ENCODE measurements at places on chromosomes 5 and 9.

DNA sequence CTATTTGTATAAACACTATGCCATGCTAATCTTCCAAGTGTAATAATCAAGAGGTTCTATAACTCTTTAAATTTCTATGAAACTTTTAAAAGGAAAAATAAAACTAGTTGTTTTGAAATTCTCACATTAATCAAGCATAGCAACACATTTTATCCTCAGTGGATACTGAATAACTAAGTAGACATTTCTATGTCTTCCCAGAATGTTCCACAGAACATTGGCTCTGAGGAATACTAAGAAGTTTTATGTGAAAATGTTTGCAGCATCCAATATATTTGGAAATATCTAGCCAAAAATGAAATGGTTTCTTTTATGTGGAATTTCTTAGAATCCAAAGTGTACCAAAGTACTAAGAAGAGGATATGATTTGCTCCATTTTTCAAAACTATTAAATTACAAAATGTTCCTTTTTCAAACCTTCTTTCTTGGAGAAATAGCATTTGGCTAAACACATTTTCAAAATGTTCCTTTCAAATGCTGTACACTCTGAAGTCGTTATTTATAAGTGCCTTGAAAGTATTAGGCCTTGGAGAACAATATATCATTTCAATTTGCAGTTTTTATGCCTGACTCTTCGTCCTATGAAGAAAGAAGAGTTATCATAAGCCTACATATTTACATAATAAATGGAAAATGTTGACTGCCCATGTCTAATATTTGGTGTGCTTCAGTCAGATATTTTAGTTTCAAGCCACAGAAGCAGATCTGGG, 175.6 kb upstream of the COX7C start:
- no peak for DNase-seq

DNA sequence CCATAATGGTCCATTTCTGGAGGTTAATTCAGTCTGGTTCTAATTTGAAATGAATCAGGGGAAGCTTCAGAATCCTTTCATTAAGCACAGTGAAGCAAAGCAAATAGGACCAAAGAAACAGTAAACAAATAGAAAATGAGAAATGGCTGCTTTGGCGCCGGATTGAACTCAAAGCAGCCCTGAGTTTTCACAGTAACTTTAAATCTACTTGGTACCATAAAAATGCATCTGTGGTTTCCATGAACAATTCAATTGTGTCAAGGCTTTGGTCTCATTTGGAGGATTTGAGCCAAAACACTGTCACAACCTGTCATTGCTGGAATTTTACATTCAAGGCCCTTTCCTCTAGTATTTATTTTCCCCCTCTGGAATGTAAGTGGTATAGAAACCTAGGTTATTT, 25.9 kb upstream of the DAPK1 start:
- DNase-seq, result no peak

GRCh38 chr9:126125992-126126409, 200.6 kb upstream of the MVB12B start:
- no peak for DNase-seq

DNA sequence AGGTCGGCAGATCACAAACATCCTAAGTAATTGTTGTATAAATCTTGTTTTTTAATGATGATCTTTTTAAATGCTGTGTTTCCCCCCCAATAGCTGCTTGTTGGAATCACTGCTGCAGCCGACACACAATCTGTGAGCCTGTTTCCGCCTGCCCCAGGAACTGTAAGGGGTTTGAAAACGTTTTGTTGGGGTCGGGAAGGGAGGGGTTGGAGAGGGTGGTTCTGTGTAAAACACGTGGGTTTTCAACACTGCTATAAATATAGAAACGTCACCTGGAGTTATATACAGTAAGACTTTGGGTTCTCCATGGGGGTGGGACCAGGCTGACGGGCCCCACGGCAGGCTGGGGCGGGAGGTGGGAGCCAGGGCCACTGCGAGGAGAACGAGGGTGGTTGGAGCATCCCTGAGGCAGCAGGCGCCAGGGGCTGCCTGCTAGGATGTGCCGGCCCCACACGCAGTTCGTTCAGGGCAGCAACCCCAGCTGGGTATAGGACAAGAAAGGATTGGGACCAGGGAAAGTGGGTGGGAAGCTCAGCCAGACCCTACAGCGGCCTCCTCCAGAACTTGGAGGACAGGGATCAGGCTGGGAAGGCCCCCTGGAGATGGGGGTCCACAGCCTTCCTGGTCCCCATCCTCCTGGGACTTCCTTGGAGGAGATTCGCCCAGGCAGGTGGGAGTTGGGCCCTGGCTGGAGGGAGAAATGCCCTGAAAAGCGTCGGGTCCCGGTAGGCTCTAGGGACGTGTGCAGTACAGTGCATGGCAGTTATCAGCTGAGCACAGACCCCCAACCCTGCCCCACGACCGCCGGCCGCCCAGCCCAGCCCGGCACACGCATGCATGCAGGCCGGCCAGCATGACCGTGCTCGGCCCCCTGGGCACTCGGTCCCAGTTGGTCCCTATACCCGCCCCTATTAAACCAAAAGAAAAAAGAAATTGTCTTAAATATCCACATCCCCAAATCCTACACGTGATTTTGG, 9.7 kb downstream of the RNF44 start:
- no peak for DNase-seq

GRCh38 chr9:116929621-116930020, 242.5 kb downstream of the TRIM32 start:
- DNase-seq, result no peak

DNA sequence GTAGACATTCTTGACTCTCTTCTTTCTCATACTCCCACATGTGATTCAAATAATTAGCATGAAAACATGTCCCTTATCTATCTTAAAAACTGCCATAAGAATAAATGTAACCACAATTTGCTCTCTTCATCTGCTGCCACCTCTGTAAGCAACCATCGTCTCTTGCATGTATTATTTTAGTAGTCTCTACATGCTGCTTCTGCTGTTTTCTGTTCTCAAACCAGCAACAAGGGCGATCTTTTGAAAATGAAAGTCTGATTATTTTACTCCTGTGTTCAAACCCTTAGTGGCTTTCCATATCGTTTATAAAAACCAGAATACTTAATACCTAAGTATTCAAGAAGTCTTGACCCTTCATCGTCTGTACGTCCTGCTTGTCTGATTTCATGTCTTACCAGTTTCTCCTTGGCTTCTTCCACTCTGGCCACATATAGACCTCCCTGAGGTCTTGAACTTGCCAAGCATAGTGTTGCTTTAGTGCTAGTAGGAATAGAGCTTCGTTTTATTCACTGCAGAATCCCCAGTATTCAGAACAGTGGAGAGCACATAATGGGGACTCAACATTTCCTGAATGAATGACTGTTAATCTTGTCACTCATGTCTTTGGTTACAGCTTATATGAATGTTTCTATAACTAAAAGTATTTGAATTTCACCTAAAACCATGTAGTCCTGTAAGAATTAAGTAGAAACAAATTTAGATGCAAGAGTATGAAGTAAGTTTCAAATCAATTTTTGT, 10.6 kb downstream of the CDC42SE2 start:
- DNase-seq, result no peak

- DNase-seq, result no peak
Observed at GRCh38 chr9:101477214-101477613, 41.6 kb upstream of the ALDOB start.

DNA sequence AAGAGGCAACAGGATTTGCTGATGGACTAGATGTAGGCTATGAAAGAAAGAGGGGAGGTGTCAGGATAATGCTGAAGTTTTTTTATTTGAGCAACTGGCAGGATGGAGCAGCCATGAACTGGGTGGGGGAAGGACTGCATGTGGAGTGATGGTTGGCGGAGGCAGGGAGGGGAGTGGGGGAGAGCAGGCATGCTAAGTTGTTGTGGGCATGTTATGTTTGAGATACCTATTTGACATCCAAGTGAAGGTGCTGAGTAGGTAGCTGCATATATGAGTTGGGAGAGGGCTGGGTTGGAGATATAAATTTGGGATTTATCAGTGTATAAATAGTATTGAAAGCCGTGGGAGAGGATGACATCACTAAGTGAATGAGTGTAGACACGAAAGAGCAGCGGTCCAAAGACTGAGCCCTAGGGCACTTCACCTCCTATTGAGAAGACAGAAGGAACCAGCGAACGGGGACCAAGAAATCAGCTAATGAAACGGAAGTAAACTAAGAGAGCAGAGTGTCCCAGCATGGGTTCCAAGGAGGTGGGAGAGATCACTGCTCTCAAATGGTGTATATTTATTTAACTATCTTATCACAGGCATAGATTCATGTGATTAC, 7.4 kb downstream of the BSPRY start:
- DNase-seq, result no peak

DNA sequence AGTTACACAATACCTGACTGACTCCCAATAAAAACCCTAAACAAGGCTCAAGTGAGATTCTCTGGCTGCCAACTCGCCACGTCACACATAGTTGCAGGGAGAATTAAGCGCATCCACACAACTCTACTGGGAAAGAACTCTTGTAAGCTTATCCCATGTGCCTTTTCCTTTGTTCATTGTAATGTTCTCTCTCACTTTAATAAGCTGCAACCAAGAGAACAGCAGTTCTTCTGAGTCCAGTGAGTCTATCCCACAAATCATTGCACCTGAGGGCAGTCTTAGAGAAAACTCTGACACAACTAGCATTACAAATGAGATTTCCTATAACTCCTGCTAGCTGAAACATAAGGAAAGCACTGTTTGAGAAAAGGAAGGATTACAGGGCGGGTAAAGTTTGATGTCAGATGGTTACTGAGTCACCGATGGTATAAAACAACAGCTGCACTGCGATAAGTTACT, 27.4 kb downstream of the CENPK start:
- DNase-seq, result peak; percentile 7

DNA sequence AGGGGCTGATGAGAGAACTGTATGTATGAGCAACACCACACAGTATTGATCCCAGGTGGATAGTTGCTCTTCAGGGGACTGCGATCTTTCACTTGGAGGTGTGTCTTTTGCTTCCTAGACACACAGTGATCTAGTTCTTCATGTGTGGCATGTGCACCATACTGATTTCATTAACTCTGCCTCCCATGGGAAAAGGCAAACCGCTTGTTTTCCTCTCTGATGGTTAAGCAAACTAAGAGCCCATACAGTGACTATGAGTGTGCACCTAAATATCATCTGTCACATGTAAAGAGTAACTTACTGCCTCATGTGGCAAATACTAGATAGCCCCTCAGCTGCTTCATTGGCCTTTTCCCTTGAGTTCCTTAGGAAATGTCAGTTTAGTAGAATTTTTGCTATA, 147.3 kb downstream of the TLE4 start:
- peak; percentile 63 for DNase-seq

DNA sequence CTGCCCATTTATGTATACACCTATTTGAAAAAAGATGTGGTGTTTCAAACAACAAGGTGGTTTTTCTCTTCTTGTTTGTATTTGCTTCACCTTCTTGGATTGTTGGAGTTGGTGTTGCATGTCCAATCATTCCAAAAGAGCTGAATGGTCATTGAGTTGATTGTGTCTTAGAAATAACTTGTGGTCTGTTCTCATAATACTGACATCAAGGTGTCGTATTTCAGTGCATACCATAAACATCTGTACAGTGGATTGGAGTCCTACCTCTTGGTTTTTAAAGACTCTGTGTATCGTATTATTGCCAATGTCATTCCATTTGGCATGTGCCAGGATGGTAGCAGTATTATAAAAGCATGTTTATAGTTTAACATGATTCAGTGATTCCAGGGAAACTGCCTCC, 73.2 kb downstream of the TRIO start:
- DNase-seq, result peak; percentile 38

GRCh38 chr9:112404508-112404932, 24.6 kb downstream of the HSDL2 start:
- DNase-seq, result no peak

DNA sequence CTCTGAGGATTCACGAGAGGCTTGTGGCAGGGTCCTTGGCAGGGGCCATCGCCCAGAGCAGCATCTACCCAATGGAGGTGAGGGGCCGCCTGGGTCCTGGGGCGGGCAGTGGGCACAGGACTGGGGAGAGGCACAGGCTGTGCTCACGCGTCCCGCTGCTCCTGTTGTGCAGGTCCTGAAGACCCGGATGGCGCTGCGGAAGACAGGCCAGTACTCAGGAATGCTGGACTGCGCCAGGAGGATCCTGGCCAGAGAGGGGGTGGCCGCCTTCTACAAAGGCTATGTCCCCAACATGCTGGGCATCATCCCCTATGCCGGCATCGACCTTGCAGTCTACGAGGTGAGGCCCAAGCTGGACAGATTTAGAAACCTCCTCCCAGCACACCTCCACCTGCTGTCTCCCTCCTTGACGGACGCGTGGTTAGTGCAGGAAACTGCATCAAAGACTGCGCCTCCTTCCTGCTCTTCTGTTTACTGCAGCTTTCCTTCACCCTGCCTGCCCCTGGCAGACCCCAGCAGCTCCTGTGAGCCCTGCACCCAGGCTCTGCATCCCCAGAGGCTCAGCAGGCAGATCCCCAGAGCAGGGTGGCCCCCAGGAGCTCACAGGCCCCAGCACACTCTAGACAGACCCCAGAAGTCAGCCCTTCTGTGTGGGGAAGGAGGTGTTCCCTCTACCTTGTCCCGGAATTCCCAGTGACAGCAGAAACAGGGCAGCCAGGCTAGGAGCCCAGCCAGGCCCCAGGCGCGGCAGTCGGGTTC, 21.2 kb downstream of the PTGES2 start:
- no peak for DNase-seq

DNA sequence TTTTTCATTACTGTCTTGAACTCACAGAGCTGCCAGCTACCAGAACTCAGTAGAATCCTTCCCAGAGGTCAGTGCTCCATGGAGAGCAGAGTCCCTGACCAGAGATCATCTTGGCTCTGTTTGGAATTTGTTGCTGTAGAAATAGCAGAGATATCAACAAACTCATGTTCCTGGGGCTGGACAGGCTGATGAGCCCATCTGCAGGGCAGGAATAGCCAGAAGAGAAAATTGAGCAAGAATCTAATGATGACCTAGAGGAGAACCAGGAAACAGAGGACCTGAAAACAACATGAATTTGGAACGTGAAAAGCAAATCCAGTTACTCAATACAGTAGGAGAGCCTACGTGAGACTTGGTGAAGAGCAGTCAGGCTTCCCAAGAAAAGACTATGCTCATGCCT, 437.8 kb downstream of the PLK2 start:
- peak; percentile 37 for DNase-seq

DNA sequence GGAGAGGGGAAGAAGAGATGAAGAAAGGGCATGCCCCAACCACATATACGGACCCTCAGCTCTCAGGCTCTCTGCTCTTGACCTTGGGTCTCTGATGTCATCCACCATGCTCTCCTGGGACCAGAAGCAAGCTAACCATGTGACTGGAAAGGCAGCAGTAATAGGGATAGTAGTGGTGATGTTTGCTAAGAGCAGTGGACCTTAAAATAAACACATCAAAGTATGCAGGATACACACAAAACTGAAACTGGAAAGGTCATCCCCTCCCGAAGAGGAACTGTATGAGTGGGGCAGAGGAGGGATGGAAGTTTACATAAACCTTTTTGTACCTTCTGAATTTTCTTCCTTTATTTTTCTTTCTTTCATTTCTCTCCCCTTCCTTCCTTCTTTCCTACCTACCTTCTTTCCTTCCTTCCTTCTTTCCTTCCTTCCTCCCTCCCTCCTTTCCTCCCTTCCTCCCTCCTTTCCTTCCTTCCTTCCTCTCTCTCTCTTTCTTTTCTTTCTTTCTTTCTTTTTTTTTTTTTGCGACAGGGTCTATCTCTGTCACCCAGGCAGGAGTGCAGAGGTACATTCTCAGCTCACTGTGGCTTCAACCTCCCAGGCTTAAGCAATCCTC, 8.1 kb upstream of the PTPN3 start:
- DNase-seq, result no peak

Measured in fibroblast of mammary gland (primary cell).